ENCODE measurements at places on chromosomes 12 and 14. TPM values are rescaled to one million over a fixed set of nuclear protein-coding genes. Genes with fewer than 3 reads are reported as not detected.

DNA sequence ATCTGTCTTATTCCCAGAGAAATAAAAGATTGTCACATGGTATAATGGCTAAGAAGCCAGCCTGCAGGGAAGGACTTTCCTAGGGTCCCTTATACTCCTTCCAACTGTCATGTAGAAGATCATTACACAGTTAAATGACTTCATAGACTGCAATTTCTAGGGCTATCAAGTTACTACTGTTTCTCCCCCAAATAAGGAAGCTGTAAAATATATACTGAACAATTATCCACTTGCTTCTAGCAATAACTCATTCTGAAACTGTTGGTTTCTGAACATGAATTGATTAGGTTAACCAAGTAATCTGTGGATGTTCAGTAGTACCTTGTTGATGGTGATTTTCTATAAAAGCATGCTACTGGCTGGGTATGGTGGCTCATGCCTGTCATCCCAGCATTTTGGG, 44.6 kb downstream of the A2ML1 start:
- H3K27ac ChIP-seq: no peak overlapping the region
- no peak overlapping the region for H3K4me3 ChIP-seq
- no peak for DNase-seq
- H3K4me1 ChIP-seq: peaks cover 3% of the 10 kb centered on the region
- no peaks in the 10 kb centered on the region for H3K36me3 ChIP-seq

DNA sequence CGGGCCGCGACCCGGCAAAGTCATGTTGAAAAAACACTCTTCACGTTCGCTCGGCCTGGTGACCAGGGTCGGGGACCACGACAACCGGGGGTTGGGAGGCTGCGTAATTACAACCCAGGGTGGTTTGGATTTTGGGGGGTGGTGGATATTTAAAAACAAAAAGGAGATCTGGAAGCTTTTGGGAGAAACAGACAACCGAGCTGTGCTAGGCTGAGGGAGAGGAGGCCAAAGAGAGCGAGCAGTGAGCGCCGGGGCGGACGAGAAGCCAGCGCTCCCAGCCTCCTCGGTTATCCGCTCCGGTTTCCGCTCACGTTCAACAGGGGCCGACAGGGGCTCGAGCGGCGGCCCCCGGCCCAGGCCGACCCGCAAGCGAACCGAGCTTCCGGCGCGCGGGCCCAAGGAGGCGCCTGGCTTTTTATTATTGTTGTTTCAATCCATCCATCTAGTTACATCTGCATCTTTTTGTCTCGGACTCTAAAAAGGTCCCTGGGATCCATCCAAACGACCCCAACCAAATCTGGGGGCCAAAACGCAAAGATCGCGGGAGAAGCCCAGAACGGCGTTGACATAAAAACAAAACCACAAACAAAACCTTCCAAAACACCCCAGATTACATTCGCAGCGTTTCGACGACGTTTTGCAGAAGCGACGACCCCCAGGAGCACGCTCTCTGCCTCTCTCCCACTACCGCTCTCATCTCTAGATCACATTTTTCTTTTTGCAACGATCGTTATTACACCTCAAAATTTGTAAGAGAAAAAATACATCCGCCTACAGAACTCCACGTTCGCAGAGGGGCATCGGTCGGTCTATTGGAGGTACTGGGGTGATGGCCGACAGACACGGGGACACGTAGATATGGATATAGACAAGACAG, 771 bp downstream of the OTX2 start:
- H3K4me1 ChIP-seq: peaks cover 11% of the 10 kb centered on the region
- H3K36me3 ChIP-seq: peaks cover 24% of the 10 kb centered on the region
- H3K27ac ChIP-seq: peak overlapping the region; percentile 34
- H3K4me3 ChIP-seq: peak overlapping the region; percentile 42
- DNase-seq: no peak
- H3K27me3 ChIP-seq: peaks cover 82% of the 10 kb centered on the region

Gene NEDD8
- 197 TPM for total RNA-seq

DNA sequence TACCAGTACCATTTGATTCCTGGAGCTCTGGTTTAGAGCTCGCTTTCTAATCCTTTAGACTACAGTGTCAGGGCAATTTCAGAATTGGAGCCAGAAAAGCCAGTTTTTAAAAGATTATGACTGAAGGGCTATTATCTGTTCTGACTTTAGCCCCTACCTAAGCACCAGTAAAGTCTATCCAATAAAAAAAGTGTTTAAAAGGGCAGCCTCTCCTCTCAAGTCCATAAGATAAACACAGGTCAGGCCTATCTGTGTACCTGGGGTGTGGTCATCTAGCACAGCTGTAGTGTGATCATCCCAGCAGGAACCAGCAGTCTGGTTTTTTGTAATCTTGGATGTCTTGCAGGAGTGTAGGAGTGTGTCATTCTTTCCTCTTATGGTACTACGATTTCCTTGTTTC, 6.6 kb downstream of the APPL2 start:
- H3K36me3 ChIP-seq: peaks cover 51% of the 10 kb centered on the region
- H3K27me3 ChIP-seq: no peaks in the 10 kb centered on the region
- peaks cover 73% of the 10 kb centered on the region for H3K4me1 ChIP-seq
- H3K4me3 ChIP-seq: no peak overlapping the region

- no peaks in the 10 kb centered on the region for H3K36me3 ChIP-seq
- H3K27me3 ChIP-seq: no peaks in the 10 kb centered on the region
- DNase-seq: no peak
- no peak overlapping the region for H3K27ac ChIP-seq
- no peaks in the 10 kb centered on the region for H3K4me1 ChIP-seq
- H3K4me3 ChIP-seq: no peak overlapping the region
These were observed 103.1 kb downstream of the SEC23A start for GRCh38 chr14:38999949-39000348.

DNA sequence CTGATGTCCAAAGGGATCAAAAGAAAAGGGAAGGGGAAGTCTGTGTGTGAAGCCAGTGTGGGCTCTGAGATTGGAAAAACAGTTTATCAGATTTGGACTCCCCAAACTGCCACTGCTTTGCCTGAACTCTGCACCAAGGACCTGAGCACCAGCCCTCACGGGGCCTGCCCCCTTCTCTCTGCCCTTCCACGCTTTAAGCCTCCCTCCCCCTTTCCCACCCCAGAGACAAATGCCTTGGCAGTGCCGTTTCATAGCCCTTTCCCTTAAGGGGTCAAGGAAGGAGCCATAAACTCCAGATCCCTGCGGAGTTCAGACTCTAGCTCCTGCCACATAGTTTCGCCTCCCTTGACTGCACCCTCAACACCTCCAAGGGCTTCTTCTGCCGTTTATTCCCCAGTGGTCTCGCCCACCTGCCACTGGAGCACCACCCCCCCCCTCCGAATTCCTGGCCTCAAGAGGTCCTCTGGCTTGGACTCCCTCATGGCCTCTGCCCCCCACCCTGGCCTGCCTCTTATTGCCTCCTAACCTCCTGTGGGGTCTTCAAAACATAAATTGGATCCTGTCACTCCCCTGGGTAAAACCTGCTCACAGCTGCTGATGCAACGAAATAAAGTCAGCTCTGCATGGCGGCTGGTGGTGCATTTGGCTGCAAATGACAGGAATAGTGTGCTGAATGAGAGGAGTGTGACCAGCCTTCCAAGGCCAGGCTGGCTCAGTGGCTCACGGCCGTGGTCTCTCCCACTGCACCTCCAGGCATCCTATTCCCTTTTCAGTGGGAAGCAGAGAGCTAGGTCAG, 18.8 kb downstream of the SLC25A29 start:
- no peaks in the 10 kb centered on the region for H3K27me3 ChIP-seq
- no peak overlapping the region for H3K27ac ChIP-seq
- no peaks in the 10 kb centered on the region for H3K36me3 ChIP-seq
- DNase-seq: no peak
- H3K4me1 ChIP-seq: peaks cover 6% of the 10 kb centered on the region

Gene GLT1D1
- not detected for total RNA-seq

DNA sequence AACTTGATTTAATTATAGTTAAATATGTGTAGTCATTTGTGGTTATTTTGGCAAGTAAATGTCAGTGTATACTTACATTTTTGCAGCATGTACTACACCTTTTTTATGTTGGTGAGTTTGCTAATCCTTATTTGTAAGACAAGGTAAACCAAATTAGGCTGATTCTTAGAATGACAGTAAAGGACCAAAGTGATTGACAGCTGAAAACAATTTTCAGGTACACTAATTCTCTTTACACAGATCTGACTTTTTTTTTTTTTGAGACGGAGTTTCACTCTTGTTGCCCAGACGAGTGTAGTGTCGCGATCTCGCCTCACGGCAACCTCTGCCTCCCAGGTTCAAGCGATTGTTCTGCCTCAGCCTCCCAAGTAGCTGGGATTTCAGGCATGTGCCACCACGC, 8.4 kb downstream of the SLC25A3 start:
- peaks cover 52% of the 10 kb centered on the region for H3K36me3 ChIP-seq
- no peak overlapping the region for H3K27ac ChIP-seq
- peaks cover 13% of the 10 kb centered on the region for H3K4me1 ChIP-seq
- H3K27me3 ChIP-seq: no peaks in the 10 kb centered on the region

All from activated CD4-positive, alpha-beta memory T cell treated with anti-CD3 and anti-CD28 coated beads, Interleukin-2, amount 10 ng/mL, durations not matched to agents 7 days and 5 days (primary cell).